ENCODE measurements at places on chromosomes 3 and 15.

DNA sequence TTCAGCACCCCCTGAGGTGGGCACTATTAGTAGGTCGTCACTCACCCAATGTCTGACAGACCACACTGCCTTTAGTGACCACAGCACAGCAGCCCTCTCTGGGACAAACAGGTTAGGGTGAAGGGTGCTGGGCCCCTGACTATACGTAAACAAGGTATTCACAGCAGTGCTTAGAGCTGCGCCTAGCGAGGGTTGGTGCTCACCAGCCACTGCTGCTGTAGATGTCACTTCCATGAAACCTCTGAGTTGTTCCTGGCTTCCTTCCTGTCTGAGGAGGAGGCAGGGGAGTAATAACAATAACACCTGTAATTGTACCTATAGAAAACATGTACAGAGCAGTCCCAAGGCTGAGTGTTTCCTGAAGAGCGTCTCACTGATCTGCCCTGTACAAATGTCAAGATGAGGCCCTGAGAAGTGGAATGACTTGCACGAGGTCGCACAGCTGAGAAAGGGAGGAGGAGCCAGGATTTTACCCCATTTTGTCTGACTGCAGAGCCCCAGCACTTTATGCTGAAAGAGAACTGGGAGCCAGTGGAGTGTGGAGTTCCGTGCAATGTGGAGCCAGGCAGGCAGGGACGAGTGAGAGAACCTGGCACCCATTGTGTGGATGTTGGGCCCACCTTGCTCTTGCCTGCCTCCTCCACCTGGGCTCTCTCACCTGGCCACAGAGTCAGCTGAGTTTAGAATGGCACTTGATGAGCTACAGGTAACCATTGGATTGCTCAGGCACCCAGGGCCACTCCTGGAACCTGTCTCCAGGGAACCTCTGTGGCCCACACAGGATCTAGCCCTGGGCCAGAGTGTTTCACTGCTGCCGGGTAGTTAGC, 93.8 kb downstream of the DNAJB8 start:
- no peak for DNase-seq

GRCh38 chr3:32835961-32836360, 18.2 kb downstream of the TRIM71 start:
- no peak for DNase-seq

DNA sequence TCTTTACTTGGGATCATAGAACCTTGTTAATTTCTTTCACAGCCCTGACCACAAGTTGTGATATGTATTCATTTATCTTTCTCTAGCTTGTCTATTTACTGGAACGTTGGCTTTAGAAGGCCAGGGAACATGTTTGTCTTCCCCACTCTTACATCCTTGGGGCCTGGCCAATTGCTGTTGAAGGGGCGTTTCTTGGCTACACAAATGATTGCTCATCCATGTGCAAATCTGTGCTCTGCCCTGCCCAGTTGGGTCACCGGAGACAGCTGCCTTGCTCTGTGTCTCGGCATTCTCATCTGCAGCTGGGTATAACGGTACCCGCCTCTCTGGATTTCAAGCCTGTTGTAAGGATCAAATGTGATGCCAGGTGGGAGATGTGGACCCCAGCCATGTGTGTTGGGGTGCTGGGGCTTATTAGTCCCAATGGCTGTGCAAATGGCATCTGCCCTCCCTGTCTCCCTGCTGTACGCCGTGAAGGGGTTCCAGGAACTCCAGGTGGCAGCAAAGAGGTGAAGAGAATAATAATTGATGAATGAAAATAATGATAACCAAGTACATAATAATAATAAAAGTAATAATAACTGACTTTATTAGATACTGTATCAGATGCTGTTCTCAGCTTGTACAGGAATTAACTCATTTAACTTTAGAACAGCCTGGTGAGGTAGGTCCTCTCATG, 24.0 kb upstream of the TLE3 start:
- DNase-seq, result no peak

- no peak for DNase-seq
Measured at GRCh38 chr3:122961146-122961545, 66.4 kb downstream of the SEMA5B start.

DNA sequence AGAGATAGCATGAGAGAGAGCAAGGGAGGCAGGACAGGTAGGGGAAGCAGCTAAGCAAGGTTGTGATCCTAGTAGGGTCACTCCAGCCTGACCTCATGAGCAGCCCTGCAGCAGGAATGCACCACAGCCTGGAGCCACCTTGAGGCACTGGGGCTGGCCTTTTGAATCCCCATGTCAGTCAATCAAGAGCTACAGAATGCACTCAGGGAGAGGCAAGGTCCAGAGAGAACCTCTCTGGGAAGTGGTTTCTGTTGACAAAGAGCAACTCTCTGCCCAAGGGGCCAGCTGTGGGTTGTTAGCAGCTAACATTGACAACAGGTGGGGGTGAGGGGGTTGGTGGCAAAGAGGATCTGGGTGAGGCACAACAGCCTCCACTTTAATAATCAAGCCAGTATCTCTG, 54.6 kb downstream of the TRANK1 start:
- DNase-seq, result no peak

DNA sequence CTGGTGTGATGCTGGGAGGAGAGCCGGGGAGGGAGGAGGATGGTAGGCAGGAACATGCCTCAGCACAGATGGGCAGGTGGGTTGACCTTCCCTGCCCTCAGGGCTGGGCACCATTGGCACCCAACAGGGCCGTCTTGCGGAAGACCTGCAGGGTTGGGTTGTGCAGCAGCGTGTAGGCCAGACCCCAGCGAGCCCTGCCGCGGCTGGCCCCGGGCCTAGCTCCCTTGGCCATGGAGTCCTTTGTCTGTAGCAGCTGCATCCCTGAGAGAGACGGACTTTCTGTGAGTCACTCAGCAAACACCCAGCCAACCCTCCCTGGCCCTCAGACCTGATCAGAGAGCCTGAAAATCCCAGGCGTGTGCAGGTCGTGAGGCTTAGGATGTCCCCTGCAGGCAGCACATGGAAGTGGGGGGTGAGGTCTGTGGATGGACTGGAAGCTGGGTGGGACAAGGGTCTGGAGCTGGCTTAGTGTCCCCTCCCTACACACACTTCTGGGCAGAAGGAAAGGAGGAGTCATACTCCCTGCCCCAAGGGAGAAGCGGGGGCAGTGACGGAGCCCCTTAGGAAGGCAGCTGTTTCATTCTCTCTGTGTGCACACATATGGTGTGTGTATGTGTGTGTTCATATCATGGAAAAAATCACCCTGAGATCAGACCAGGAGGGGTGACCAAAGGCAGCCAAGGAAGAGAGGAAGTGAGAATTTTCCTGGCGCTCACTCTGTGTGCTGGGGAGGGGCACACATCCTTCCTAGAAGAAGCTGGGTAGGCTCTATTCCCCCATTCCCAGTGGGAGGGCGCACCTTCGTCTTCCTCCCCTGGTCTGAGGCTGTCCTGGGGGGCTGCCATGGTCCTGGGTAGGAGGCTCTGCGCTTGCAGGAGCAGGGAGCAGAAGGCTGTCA, 6.7 kb downstream of the ISLR start:
- DNase-seq, result no peak

DNA sequence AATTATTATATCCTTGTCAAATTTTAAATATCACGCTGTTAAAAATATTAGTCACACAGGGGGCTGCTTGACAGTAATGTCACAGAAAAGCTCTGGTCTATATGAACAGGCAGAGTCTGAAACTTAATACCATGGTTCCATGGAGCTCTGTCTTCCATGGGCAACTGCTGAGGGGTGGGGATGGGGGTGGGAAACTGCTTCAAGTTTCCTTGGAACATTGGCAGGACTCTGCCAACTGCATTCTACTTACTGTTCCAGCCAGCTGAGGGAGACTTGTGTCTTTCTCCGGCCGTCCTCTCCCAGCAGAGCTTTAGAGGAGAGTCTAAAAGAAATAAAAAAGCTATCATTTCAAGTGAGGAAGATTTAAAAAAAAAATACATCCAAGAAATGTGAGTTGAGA, 348.7 kb downstream of the ZIC1 start:
- no peak for DNase-seq

DNA sequence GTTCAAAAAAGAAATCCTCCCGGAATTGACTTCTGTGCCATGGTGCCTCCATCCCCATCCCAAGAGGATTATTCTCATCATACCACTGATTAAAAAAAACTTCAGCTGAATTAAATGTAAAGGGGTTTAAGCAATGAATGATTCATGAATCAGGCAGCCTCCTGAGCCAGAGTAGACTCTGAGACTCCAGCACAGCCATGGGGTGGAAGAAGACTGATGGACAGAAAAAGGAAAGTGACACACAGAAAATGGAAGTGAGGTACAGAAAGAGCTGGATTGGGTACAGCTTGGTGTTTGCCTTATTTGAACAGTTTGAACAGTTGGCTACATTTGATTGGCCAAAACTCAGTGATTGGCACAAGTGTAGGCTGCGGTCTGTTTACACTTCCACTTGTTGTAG, 224.8 kb upstream of the ATP10A start:
- DNase-seq, result no peak

- peak; percentile 62 for DNase-seq
Measured at GRCh38 chr3:4983739-4984510, 4.7 kb downstream of the BHLHE40 start.

DNA sequence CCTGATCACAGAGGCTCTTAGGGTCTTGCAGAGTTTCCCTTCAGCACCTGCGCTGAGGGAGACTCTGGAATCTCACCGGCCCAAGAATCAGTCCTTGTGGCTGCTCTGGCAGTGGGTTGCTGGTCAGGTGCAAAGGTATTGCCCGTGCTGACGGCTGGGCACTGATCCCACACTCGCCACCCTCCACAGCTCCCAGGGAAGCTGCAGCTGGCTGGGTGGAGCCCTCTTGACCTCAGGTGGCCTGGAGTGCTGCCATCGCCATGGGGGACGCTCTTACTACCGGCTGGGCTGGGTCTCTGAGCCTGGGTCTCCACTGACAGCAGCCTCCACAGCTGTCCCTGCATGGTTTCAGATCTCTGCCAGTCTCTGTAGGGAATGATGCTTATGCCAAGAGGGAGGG, 52.6 kb upstream of the EPHB3 start:
- no peak for DNase-seq

GRCh38 chr3:134299185-134299887, 48.7 kb upstream of the RYK start:
- DNase-seq, result no peak

- DNase-seq, result no peak
Measured at GRCh38 chr15:27327467-27328025, 356.6 kb downstream of the GABRG3 start.

- no peak for DNase-seq
Measured at GRCh38 chr3:127387556-127388153, 99.8 kb upstream of the PRR20G start.

- no peak for DNase-seq
Measured at GRCh38 chr15:71219645-71220044, 104.4 kb downstream of the THSD4 start.

- DNase-seq, result no peak
Measured at GRCh38 chr3:53721187-53722119, 124.8 kb downstream of the CHDH start.

DNA sequence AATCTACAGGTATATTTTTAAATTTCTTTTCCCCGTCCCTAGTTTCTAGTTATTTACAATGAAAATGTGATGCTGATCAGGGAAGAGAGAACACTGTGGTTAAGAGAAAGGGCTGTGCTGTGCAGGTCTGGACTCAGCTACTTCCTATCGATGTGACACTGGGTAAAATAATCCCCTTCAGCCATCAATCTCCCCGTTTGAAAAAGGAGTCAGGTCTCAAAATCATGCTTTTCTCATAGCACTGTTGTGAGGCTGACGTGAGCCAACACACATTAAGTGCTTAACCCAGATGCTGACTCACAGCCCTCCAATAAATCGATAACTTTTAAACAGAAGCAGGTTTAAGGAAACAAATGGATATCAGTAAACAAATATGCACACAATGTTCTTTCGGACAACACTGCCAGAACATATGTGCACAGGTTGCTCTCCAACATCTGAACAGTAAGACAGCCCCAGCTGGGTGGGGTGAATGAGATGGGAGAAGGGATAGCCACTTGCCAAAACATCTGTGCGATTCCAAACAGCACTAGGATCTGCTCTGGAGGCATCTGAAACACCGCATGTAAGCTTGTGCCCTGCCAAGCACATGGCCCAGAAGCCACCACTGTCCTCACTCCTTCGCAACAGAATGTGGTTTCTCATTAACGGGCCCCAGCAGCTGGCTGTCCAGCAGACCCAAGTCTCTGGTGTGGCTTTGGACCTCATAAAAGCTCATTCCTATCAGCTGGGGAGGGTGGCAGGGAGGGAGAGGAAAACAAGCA, 143.2 kb upstream of the PRICKLE2 start:
- DNase-seq, result no peak

- DNase-seq, result no peak
Measured at GRCh38 chr3:184896336-184896735, 84.4 kb downstream of the VPS8 start.

- DNase-seq, result no peak
Measured at GRCh38 chr3:54970895-54971294, 43.0 kb upstream of the LRTM1 start.

DNA sequence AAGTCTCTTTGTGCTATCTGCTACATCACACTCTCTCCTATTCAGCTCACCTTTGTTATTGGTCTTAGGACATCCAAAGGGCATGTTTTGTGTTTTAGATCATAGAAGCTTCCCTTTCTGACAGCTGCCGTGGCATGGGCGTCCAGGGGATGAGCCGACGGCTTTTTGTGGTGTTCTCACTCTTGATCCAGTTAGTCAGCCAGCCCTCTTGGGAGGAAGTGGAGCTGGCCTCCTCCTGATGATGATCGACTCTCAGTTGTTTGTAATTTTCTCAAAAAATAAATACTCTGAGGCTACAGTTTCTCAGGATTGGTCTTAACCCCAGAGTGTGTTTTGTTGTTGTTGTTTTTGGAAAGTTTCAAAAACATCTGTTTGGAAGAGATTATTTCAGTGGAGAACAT, 34.4 kb downstream of the BOC start:
- no peak for DNase-seq

DNA sequence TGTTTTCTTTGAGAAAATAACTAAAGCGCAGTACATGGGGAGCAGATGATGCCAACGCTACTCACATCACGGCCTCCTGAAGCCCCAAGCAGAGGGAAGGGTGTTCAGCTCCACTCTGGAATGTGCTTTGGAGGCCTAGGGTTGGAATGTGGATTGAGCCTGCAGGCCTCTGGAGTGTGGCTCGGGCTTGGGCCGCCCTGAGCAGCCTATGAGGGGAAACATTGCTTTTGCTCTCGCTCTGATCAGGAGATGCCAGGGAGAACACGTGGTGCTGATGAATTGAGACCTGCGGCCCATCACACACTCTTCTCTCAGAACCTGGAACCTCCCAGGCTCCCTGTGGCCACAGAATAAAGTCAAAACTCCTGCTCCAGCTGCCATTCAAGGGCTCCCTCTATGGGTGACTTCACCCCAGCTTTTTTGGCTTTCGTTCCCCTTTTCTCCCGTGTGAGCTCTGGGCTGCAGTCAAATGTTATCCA, 23.3 kb downstream of the CCDC13 start:
- no peak for DNase-seq

All from stimulated activated CD4-positive, alpha-beta T cell treated with anti-CD3 and anti-CD28 coated beads, Interleukin-15, amount 100 ng/mL, for 48 hours (primary cell).